ENCODE measurements at places on chromosomes 2 and 18.
A peak's percentile ranks its signal among the peaks of the same experiment; 100 is the strongest.

- no peak for DNase-seq
Observed at GRCh38 chr18:68150961-68151360, 563.9 kb downstream of the TMX3 start.

DNA sequence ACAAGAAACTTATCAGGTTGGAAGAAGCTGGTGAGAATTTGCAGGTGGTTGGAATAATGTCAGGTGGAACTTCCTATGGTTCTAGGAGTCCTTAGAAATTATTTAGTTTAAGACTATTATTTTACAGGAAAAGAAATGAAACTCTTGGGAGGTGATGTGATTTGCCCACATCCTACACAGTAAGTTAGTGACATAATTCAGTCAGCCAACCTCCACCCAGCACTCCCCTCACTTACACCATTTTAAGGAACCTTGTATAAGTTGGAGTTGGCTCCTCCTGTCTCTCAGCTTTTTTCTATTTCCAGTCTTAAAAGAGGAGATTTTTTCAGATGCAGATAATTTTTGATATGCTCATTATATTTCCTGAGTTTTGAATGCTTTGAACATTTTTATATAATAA is 86.4 kb downstream of the SKA1 start:
- DNase-seq, result no peak

- DNase-seq, result no peak
Observed at GRCh38 chr2:47269316-47270232, 114.5 kb upstream of the STPG4 start.

- DNase-seq, result no peak
Observed at GRCh38 chr18:31516437-31516836, 18.5 kb downstream of the DSG2 start.

- DNase-seq, result no peak
Observed at GRCh38 chr2:154706660-154707059, 8.2 kb downstream of the KCNJ3 start.

- no peak for DNase-seq
Observed at GRCh38 chr2:88038263-88039105, 17.1 kb downstream of the KRCC1 start.

- no peak for DNase-seq
Observed at GRCh38 chr18:48955830-48956261, 5.1 kb upstream of the SMAD7 start.

- peak; percentile 53 for DNase-seq
Observed at GRCh38 chr2:230614913-230615332, 97.7 kb upstream of the CAB39 start.

DNA sequence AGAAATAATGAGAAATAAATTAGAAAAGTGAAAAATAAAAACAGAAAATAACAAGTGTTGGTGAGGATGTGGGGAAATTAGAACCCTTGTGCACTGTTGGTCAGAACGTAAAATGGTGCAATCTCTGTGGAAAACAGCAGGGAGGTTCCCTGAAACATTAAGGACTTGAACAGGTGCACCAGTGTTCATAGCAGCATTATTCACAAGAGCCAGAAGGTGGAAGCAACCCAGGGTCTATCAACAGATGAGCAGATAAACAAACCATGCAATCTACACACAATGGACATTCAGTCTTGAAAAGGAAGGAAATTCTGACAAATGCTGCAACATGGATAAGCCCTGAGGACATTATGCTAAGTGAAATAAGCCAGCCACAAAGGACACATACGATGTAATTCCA is 58.2 kb upstream of the TFCP2L1 start:
- no peak for DNase-seq

DNA sequence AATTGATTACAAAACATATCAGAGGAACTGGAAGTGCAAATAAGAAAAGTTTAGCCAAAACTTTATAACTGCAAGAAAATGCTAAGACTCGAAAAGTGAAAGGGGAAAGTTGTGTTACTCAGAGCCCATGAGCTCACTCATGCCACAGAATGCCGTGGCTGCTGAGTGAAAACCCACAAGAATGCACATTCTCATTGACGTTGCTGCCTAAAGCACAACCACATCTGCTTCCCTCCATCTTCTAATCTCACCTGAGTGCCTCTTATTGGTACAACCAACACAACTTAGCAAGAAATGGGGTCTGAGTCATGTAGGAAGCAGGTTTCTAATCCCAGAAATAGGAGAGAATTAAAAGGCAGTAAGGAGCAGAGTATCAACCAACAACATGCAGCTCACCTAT is 259.7 kb downstream of the LNPK start:
- no peak for DNase-seq

DNA sequence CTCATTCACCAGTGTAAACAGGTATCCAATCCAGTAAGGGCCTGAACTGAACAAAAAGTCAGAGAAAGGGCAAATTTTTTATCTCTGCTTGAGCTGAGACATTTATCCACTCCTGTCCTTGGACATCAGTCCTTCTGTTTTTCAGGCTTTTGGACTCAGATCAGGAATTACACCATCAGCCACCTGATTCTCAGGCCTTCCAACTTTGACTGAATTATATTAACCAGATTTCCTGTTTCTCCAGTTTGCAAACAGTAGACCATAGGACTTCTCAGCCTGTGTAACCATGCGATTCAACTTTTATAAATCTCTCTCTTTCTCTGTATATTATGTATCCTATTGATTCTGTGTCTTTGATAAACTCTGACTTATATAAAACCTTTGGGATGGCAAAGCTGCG is 289.3 kb upstream of the CDH2 start:
- no peak for DNase-seq

- no peak for DNase-seq
Observed at GRCh38 chr2:64996871-64997307, 7.7 kb downstream of the SLC1A4 start.

DNA sequence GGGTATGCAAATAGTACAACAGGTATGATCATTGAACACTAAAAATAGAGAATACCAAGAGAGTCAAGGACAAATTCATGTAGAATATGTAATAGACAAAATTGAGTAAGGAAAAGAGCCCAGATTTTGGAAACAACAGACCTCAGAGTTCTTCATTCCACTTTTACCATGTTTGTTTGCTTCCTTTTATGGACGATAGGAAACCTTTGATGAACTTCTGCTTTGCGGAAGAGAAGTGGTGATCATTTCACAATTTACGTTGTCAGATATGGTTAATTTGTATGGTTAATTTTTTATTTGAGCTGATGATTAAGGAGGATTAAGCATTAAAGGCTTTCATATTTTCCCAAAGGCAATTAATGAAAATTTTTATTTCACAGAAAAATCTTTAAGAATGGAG is 16.3 kb downstream of the MARCHF7 start:
- no peak for DNase-seq

GRCh38 chr2:38600921-38601455 is 1.7 kb downstream of the HNRNPLL start:
- DNase-seq, result no peak

DNA sequence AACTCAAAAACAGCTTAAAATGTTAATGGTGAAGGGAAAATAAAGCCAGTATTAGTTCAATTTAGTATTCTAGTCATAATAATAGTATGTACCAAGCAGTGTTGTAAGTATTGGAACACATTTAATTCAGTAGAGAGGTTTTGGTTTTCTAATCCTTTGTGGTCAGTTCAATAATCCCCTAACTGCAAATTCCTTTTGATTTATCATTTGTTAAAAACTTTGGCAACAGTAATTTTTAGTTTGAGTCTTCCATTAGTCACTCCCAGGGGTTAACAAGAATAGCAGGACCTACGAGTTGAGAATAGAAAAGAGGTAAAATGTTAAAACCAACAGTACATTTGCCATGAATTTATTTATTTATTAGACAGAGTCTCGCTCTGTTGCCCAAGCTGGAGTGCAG is 10.7 kb downstream of the MRPL44 start:
- DNase-seq, result no peak

GRCh38 chr2:16408331-16409005 is 257.2 kb downstream of the CYRIA start:
- no peak for DNase-seq

DNA sequence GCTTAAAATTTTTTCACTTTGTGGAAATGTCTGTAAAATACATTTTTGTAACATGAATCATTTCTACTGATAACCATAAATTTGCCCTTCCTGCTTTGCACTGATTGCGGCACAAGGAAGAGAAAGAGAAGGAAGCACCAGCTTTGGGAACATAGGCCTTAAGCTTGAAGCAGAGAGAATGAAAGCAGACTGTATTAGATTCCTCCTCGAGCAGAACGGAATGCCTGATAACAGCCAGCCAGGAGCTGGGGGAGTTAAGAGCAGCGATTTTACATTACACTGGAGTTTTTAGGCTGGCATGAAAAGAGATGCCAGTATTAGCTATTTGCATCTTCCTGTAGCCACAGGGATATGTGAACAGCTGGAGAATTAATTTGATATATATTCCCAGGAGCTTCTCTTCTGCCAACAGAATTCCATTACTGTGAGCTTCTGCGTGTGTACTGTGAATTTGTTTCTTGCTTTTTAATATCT is 33.5 kb downstream of the CRIM1 start:
- DNase-seq, result no peak

DNA sequence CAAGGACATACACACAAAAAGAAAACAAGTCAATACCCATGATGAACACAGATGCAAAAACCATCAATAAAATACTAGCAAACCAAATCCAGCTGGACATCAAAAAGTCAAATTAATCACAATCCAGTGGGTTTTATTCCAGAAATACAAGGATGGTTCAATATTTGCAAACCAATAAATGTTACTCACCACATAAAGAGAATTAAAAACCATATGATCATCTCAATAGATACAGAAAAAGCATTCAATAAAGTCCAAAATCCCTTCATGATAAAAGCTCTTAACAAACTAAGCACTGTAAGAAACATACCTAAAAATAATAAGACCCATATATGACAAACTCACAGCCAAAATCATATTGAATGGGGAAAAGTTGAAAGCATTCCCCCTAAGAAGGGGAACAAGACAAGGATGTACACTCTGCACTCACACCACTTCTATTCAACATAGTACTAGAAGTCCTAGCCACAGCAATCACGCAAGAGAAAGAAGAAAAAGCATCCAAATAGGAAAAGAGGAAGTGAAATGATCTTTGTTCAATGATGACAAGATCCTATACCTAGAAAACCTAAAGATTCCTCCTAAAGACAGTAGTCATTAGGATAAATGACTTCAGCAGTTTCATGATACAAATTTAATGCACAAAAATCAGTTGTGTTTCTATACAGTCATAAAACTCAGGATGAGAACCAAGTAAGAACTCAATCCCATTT is 62.6 kb downstream of the TRAPPC8 start:
- DNase-seq, result no peak

- no peak for DNase-seq
Observed at GRCh38 chr2:43119303-43119702, 107.1 kb downstream of the ZFP36L2 start.

DNA sequence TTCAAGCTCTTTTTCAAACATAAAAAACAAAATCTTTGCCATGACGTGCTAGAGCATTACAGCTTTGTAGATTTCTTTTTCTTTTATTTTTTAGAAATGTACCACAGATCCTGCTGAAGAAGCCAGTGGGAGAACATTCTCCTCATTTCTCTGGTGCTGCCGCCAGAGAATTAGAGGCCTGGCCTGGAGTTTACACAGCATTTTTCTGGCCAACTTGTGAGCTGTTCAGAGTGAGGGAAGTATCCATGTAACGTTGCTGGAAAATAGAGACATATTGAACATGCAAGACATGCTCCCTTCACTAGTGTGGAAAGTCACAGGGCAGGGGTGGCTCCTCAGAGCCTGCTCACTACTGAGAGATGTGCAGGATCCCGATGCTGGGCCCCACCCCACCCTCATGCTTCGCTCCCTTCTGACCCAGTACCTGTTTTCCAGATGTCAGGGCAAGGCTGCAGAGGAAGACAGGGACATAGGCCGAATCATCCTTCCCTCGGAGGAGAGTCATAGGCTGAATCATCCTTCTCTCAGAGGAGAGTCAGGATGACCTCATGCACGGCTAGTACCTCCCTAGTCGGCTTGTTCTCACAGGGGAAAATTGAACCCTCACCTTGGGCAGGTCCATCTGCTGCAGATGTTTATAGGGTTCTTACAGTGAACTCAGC is 298.5 kb downstream of the INSIG2 start:
- no peak for DNase-seq

DNA sequence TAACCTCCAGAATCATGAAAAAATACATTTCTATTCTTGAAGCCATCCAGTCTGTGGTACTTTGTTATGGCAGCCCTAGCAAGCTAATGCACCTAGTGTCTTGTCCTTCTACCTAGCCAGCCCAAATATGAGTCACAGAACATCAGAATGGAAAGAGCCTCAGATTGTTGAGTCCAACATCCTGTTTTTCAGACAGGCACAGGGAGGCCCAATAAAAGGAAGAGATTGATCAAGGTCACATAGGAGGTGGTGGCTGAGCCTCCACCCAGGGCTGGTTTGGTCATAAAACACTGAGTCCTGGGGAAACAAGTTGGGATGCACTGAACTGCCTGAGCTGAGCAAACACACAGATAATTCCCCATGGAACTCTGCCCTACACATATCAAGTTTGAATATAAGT is 195.5 kb downstream of the TTC32 start:
- no peak for DNase-seq

DNA sequence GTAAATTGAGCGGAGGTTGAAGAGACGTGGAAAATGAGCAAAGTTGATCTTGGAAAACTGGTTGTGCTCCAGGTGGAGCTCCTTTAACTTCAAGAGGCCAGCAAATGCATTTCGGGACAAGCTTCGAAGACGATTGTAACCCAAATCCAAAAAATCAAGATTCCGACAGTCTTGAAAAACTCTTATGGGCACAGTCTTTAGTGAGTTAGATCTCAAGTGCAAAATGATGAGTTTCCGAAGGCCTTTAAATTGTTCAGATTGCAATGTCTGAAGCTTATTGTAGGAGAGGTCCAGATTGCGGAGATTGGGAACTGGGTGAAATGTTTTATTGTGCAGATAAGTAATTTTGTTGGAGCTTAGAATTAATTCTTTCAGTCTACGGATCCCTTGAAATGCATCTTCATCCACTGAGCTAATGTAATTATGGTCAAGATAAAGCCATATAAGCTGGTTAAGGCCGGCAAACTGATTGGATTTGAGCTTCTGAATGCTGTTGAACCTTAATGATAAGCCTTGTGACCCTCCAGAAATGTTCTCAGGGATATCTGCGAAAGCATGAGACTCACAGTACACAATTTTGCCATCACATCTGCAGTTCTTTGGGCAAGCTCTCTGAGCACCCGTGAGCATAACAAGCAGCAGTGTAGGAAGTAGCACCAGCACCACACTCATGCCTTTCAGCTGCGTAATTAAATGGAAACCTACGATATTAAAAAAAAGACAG is 2.9 kb downstream of the LRRTM4 start:
- no peak for DNase-seq

All from stimulated activated naive CD8-positive, alpha-beta T cell treated with anti-CD3 and anti-CD28 coated beads, Interleukin-15, Interleukin-2, amounts not matched to agents 100 U/mL and 50 U/mL, for 24 hours (primary cell).